ENCODE measurements at places on chromosomes 7 and 10.

- no peak for DNase-seq
These were observed 54.2 kb downstream of the HECW1 start for GRCh38 chr7:43166686-43167085.

DNA sequence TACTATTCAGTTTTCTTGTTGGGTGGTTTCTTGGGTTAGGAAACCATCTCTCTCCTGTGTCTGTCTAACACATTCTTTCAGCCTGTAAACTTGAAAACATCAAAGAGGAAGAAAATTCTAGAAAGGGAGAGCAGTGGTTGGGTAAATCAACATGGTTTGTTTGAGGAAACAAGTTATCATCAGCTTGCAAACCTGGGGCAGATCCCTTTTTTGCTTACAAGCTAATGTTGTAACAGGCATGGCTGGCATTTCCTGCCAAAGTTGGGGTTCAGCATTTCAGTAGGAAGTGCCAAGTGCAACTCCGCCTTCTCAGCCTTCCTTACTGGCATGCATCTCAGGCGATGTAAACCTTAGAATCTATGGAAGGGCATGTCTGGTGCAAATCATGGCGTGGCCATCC is 112.6 kb downstream of the EEPD1 start:
- DNase-seq, result no peak

DNA sequence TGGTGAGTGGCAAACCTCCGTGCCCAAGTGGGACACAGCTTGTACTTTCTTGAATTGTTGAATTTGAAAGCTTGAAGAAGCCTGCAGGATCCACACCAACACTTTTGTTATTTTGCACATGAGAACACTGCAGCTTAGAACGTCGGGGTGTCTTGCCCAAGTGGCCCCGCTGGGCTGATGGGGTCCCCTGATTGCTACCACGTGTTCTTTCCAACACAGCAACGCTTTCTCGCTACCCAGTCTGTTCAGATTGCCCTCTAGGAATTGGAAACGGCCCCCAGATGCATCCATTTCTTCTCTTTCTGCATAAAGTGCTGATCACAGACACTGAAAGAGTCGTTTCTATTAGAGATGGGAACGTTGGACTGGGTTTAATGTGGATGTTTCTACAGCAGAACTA is 268.5 kb downstream of the ADARB2 start:
- DNase-seq, result no peak

DNA sequence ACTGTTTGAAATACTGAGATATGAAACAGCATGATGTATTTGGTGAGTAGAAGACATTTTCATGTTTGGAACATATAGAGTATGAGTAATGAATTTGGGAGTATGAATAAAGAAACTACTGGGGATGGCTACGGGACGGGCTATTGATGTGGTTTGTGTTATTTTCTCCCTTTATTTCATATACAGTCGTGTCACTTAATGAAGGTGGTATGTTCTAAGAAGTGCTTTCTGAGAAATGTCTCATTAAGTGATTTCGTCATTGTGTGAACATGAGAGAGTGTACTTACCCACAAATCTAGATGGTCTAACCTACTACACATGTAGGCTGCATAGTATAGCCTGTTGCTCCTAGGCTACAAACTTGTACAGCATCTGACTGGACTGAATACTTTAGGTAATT is 106.3 kb downstream of the CCNY start:
- no peak for DNase-seq

GRCh38 chr10:128466831-128467371 is 340.7 kb upstream of the MKI67 start:
- DNase-seq, result no peak

GRCh38 chr7:24478137-24478655 is 95.1 kb upstream of the PALS2 start:
- no peak for DNase-seq

DNA sequence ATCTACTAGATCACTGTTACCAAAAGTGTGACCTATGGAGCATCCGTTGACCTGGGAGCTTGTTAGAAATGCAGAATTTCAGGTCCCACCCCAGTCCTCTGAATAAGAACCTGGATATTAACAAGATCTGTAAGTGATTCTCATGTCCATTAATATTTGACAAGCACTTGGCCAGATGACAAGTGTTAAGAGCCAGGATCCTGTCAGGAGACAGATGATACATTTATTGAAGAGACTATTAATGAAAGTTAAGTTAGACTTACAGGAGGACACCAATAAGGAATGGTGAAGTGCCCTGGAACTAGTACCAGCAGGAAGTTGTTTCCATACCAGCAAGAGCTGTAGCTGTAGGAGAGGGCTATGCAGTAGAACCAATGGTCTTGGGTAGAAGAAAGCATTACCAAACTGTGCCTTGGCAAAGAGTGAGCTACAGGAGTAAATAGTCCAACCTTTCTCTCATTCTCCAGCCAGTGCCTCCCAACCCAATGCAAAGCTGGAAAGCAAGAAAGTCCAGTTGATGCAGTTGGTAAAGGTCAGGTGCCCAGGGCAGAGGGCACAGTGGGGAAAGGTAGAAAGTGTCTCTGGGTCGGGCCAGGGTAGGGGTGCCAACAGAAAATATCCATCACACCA is 35.3 kb upstream of the ADD3 start:
- DNase-seq, result no peak

DNA sequence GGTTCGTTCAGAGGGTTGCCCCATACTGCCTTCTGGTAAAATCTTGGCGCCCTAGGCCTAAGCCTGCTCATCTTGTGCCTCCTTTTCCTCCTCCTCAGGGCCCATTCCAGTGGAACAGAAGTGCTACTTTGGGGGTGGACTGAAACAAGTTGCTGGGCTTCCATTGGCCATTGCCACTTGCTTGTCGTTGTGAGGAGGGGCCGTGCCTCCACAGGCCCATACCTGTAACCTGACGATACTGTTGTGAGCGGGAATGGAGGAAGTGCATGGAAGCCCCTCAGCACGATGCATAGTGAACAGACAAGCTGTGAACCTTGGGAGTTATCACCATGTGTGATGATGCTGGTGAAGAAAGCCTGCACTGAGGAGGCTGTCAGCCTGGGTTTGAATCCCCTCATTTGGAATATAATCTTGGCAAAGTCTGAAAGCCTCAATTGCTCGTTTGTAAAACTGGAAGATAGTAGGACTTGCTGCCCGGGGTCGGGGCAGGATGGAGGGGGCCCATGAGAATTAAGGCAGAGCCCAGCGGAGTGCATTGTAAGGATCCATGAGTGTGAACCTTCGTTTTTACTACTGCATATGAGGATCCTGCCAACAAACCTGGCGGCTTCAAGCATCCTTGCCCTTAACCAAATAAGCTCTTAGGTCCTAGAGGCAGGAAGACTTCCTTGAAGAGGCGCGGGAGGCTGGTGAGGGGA is 671 bp upstream of the PAPSS2 start:
- no peak for DNase-seq

DNA sequence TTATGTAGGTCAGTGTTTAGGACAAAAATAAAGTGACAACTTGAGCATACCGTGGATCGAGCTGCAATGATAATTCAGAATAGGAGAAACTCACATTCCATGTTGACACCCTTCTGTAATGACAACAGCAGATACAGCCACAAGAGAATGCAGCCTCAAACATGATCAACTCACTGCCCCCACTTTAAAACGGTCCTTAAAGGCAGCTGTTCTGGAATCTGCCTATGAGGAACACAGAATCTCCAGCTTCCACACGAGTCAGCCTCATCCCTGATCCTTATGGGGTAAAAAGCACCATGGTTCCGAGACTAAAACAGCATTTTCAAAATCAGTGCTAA is 32.5 kb upstream of the DAGLB start:
- DNase-seq, result no peak

DNA sequence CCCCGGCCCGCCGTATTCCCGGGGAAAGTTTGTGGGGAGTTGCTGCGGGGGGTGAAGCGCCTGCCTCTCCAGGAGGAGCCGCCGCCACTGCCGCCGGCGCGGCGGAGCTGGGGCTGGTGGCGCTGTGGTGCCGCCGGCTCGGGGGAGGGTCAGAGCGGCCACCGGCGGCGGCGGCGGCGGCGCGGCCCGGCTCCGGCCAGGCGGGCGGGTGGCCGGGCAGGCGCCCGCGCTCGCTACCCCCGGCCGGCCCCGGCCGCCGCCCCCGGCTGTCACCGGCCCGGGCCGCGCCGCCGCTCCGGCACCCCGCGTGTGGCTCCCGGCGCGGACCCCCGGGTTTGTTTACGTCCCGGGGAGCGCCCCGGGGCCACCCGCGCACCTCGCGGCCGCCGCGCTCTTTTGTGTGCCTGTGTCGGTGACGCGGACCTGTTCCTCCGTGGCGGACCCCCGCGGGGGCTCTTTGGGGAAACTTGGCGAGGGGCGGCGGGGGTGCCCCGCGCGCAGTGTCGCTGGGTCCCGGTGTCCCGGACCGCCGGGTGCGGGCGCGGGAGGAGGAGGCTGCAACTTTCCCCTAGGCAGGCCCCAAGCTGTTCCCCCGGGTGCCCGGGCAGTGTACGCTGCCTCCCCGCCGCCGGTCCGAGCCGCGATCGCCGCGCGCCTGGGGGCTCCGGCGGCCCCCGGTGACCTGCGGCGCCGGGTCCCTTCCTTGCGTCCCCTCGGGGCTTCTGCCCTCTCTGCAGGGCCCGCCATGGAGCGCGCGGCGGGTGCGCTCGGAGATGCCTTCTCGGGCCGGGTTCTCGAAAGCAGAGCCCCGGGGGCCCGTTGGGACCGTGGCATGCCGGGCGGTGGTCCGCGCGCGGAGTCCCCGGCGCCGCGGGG is 593 bp upstream of the CUX1 start:
- DNase-seq, result no peak

- no peak for DNase-seq
These were observed 149.0 kb upstream of the STEAP4 start for GRCh38 chr7:88455696-88456095.

DNA sequence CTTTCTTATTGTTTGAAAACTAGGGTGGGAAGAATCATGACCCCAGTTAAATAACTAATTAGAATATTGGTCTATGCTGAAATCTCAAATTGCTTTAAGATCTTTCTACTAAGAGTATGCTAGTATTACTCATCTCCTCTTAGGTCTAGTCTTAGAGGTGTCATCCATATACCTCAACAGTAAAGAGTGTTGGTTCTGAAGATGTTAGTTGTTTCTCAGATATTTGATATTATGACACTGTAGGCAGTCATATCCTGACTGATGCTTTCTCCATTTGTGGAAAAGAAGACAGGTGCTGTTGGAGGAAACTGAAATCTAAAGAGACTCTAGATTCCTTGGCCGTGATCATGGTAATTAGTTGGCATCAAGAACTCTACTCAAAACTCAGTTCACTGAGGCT is 21.2 kb downstream of the BPGM start:
- DNase-seq, result no peak

GRCh38 chr7:93958651-93959050 is 37.1 kb downstream of the GNG11 start:
- DNase-seq, result no peak

DNA sequence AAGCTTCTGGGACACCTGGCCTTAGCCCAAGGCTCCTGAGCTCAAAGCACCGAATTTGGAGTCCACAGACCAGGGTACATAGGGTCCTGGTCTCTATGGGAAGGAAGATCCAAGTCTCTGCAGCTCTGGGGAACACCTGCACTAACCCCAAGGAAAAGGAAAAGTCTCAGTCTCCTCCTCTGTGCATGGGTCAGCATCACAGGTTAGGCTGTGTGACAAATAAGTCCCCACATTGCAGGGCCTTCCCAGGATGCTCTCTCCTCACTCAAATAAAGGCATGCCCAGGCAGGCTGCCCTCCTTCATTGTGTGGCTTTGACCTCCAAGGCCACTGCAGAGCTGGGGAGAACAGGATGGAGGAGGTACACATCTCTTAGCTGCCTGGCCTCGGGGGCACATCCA is 121.0 kb upstream of the ZMIZ1 start:
- no peak for DNase-seq
